ENCODE measurements at places on chromosomes 13 and 19.

DNA sequence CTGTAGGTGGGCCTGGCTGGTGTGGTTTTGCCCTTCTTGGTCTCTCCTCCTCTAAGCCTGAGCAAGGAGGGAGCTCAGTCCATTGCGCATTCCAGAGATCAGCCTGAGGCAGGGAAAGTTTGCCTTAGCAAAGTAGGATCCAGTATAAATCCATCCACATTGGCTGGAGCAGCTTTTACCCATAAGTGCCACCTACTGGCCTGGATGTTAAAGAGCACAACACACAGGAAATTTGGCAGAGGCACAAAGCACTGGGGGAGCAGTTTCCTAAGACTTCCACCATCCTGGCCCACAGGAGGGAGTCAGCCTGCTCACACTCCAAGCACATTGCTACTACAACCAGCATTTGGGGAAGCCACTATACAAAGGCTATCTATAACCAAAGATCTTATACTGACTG, 1124.2 kb downstream of the SLITRK1 start:
- DNase-seq, result no peak

DNA sequence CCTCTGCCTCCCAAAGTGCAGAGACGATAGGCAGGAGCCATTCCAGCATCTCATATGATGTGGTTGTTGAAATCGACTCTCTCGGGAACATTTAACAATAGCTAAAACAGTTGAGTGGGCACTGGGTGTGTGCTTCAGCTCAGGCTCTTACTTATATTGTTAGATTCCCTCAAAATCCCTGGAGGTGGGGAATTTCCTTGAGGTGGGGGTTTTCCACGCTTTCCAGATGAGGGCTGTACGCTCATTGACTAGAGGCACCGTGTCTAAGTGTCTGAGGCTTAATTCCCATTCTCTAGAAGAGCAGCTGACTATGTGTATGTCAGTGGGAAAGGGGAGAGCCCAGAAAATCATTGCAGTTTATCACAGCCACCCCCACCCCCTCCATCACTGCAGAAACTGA, 10.8 kb upstream of the GRAMD1A start:
- no peak for DNase-seq

GRCh38 chr13:39776439-39776838, 121.0 kb downstream of the COG6 start:
- no peak for DNase-seq

GRCh38 chr19:45502111-45502510, 3.9 kb downstream of the PPM1N start:
- no peak for DNase-seq

DNA sequence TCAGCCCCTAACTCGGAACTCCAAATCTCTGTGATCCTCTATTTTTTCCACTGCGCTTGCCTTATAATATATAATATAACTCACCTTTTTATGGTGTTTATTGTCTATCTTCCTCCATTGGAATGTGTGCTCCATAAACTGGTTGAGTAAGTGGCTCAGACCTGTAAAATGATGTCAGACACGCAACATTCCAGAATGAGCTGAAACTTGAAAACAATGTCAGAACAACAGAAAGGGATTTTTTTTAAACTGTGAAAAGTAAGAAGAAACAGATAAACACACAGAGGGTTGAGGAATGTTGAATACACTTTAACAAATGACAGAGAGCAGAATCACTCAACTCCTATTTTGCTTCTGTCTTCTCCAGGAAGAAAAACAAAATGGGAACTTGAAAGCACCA, 19.1 kb upstream of the FAM216B start:
- DNase-seq, result no peak

GRCh38 chr19:5907241-5907640, 2.6 kb downstream of the VMAC start:
- DNase-seq, result no peak

GRCh38 chr19:19948800-19949199, 48.1 kb downstream of the ZNF93 start:
- DNase-seq, result no peak

DNA sequence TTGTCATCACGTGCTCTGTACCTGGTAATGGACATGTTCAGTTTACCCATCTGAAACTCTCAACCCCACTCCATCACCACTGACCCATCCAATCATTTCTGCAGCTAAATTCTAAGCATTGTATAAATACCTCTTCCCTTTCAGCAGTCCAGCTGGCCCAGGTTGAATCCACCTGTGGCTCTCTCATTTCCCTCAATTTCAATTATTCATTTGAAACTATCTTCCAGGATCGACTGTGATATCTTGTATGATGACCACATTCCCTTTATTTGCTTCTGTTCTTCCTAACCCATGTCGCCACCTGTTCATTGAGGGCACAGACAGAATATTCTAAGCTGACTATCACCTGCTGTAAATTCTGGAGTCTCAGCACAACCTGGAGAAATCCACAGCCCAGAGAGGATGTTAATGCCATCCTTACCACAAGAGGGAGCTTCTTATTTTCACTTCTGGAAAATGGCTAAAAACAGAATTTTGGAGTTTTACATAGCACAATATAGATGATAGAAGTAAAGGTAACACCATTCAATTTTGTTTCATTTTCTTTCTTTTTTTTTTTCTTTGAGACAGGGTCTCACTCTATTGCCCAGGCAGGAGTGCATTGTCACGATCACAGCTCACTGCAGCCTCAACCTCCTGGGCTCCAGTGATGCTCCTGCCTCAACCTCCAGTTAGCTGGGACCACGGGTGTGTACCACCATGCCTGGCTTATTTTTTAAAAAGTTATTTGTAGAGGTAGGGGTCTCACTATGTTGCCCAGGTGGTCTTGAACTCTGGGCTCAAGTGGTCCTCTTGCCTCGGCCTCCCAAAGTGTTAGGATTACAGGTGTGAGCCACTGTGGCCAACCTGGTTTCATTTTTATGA, 38.6 kb downstream of the ZNF823 start:
- no peak for DNase-seq
